ENCODE measurements at places on chromosomes 7 and 10.

- DNase-seq, result no peak
Observed at GRCh38 chr10:58637352-58637751, 124.7 kb downstream of the BICC1 start.

DNA sequence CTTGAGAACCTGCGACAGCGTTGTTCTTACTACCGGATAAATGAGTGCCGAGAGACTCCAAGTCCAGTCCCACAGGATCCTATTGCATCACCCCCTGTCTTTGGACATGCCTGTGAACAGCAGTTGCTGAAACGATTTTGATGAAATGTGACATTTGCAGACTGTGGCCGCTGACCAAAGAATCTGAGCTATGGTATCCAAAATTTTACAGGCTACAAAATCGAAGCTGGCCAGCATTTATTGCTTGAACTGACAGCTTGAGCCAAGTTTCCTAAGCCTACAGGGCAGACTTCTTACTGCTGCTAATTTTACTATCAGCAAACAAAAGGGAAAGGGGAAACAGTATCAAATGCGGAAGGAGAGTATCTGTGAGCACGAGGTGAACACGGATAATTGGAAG, 12.1 kb upstream of the NPVF start:
- DNase-seq, result no peak

GRCh38 chr10:82288461-82288881, 413.5 kb downstream of the NRG3 start:
- no peak for DNase-seq

- DNase-seq, result no peak
Observed at GRCh38 chr10:93630625-93631557, 18.6 kb downstream of the PDE6C start.

DNA sequence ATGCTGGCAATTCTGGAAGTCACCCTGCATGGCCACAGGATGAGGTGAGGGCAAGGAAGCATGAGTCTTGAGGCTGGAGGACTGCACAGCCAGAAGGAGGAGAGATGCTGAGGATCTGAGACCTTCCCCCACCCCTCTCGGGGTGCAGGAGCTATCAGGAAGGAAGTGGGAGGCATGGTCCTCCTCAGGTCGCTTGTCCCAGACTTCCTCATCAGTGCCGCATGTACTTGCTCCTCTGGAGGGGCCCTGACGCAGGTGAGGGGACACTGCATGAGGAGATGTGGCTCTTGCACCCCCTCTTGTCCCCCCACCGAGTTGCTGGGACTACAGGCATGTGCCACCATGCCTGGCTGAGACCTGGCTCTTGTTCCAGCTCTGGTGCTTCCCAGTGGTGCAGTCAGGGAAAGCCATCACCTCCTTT, 5.7 kb upstream of the ZMIZ1 start:
- DNase-seq, result no peak

DNA sequence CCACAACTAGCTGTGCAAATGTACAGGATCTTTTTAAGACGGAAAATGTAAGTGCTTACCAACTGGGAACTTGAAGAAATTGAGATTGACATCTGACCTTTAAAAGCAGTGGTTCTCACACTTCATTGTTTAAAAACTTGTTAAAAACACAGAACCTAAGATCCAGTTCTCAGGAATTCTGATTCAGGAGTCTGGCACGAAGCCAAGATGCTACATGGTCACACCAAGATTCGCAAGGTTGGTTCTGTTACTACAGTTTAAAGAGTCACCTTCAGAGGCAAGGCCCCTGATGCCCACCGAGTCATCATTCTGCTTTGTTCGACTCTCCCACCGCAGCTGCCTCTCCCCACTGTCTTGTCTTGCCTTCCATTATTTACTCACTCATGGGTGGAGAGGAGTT, 113.3 kb downstream of the GLI3 start:
- no peak for DNase-seq

GRCh38 chr10:13099144-13099665, 758 bp upstream of the OPTN start:
- DNase-seq, result peak; percentile 53

- no peak for DNase-seq
Observed at GRCh38 chr7:13279854-13280435, 592.5 kb downstream of the ARL4A start.

DNA sequence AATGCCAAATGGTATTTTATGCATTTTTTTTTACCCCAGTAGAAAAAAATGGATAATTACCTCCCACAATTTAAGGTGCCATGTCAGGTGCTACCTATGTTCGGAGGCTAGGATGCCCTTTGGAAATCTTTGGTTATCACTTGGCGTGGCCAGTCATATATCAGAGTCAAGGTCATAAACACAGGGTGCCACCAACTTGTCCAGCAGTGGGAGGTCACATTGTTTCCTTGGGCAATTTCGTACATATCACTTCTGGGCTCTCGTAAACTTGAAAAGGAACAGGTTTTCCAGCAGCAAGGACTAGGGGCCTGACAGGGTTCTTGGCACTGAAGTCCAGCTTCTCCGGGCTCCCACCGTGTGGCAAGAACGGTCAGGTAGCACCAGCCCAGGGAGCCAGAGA, 48.0 kb upstream of the BHLHA15 start:
- DNase-seq, result no peak

GRCh38 chr7:80619741-80620140, 18.7 kb upstream of the CD36 start:
- DNase-seq, result no peak

DNA sequence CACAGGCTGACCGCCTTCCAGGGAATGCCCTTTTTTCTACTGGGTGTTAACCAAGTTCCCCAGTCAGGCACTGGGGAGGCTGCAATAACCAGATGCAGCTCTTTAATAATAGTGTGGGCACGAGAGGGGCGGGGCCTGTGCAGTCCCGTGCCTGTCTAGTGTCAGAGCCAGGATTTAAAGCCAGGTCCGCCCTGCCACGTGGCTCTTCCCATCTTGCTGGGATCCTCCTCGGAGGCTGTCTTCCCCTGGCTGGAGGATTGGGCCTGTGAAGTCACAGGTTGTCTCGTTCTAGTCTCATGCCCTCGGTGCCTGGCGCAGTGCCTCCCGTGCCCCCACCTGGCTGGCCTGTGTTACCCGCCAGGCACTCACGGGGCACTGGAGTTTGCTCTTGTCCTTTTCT, 25.2 kb downstream of the TMEM120A start:
- DNase-seq, result no peak
